ENCODE measurements at places on chromosomes 6 and 20.

GRCh38 chr6:135728589-135728988 lies 122.9 kb upstream of the PDE7B start:
- no peak for DNase-seq

DNA sequence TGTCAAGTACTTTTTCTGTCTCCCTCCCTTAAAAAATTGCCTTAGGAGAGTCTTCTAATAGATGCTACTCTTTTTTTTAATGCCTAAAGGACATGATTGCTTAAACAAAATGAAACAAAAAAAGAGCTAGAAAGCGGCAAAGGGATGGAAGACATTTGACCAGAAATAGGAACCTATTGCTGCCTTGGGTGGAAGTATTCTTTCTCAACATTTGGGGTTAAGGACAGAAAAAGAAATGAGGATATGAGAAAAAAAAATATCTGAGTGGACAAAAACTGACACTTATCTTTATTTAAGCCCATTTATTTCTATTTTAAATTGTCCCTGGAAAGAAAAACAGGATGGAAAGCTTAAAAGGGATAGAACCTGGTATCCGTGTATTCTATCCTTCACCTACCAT lies 664.9 kb upstream of the CITED2 start:
- no peak for DNase-seq

GRCh38 chr20:57779401-57780003 lies 69.7 kb upstream of the PMEPA1 start:
- DNase-seq, result no peak

GRCh38 chr6:141550471-141550870 lies 582.3 kb upstream of the GJE1 start:
- DNase-seq, result no peak

GRCh38 chr6:85864453-85865401 lies 222.0 kb upstream of the SYNCRIP start:
- no peak for DNase-seq

DNA sequence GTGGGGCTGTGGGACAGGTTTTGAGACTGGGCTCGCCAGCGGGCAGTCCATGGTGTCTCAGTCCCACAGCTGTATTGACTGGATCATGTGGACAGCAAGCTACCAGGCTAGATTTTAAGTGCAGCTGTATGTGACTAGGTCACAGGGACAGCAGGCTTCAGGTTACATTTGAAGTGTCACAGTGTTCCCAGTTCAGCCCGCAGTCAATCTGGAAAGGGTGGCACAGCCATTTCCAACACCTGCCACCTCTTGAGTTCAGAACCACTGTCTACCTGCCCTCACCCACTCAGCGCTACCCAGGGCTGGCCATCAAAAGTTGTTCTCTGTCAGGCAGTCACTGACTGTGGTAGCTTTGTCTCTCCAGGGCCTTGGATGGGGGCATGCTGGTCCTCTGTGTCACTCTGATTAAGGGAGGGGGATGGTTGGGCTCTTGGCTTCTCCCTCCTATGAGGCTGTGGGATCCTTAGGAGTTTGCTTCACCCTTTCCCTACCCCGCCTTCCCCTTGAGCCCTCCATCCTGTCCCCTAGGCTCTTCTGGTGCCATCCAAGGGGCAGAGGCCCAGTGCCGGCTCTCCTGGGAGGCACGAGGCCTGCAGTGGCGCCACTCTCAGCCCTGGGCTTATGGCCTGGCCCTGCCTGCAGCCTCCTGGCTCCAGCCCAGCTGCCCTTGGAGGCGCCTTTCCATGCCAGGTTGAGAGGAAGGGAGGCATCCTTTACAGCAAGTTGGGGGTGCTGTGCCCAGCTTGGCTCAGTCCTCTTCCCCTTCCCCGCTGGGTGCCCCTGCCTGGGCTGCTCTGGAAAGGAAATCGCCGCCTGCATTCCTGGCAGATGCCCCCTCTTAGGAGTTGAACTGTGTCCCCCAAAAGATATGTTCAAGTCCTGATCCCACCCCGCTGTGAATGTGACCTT lies 44.9 kb downstream of the PNLDC1 start:
- DNase-seq, result no peak

GRCh38 chr6:141700819-141701218 lies 431.9 kb upstream of the GJE1 start:
- no peak for DNase-seq

- DNase-seq, result no peak
These were observed 285.4 kb downstream of the TFAP2C start for GRCh38 chr20:56914532-56914931.
